ENCODE measurements at places on chromosomes 5 and 9. TPM values are rescaled to one million over a fixed set of nuclear protein-coding genes. Genes with fewer than 3 reads are reported as not detected.

Gene STC2
- total RNA-seq = 316 TPM

Gene ARHGEF37
- 3.9 TPM for total RNA-seq

Gene ARSK
- 3.6 TPM for total RNA-seq

DNA sequence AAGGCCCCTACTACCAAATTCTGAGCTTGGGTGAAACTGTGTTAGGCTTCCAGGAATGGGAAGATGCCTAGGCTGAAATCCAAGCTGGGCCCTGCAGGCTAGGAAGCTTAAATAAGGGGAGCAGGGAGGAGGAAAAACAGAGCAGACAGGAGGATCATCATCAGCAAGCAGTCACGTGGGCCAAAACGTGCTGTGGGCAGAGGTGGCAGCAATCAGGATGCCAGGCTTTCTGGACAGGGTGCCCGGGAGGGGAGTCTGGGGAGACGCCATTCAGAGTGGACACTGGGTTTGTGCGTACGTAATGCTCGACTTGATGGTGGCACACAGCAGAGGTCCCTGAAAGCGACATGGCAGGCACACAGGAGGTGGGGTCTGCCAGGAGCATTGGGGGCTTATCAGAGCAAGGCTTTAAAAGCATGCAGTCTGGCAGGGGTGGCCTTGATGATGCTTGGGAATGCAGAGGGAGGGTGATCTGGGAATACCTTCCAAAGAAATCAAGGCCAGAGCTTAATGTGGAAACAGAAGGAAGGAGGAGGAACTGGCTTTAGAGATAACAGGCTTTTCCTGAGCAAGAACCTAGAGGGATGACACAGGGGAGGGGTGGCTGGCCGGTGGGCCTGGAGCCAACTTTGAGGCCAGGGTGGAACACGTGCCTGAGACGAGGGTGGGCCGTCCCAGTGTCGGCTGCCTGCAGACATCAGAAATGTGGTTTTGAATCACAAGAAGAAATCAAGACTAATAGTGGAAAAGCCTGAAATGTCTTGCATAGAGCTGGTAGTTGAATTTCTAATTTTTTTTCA lies 212.5 kb downstream of the GADD45G start:
- no peaks in the 10 kb centered on the region for H3K4me1 ChIP-seq
- H3K27me3 ChIP-seq = peaks cover 25% of the 10 kb centered on the region
- DNase-seq = no peak
- no peak overlapping the region for H3K27ac ChIP-seq
- no peaks in the 10 kb centered on the region for H3K36me3 ChIP-seq
- no peak overlapping the region for H3K4me3 ChIP-seq

GRCh38 chr5:36214436-36214835 lies 27.3 kb downstream of the NADK2 start:
- H3K27me3 ChIP-seq = no peaks in the 10 kb centered on the region
- no peak for DNase-seq
- H3K36me3 ChIP-seq = peaks cover 61% of the 10 kb centered on the region
- no peaks in the 10 kb centered on the region for H3K4me1 ChIP-seq
- H3K27ac ChIP-seq = no peak overlapping the region
- no peak overlapping the region for H3K4me3 ChIP-seq

GRCh38 chr9:107176436-107177151 lies 106.5 kb upstream of the RAD23B start:
- H3K36me3 ChIP-seq = no peaks in the 10 kb centered on the region
- H3K27ac ChIP-seq = no peak overlapping the region
- no peak for DNase-seq
- no peaks in the 10 kb centered on the region for H3K27me3 ChIP-seq
- no peak overlapping the region for H3K4me3 ChIP-seq

Measured in MCF 10A (cell line).